ENCODE measurements at places on chromosomes 5 and 9. TPM values are rescaled to one million over a fixed set of nuclear protein-coding genes. Genes with fewer than 3 reads are reported as not detected.
A peak's percentile ranks its signal among the peaks of the same experiment; 100 is the strongest.

GRCh38 chr9:88905506-88905905 lies 85.8 kb upstream of the S1PR3 start:
- DNase-seq: peak; percentile 15

GRCh38 chr9:137956039-137956438 lies 78.5 kb downstream of the CACNA1B start:
- no peak for DNase-seq

DNA sequence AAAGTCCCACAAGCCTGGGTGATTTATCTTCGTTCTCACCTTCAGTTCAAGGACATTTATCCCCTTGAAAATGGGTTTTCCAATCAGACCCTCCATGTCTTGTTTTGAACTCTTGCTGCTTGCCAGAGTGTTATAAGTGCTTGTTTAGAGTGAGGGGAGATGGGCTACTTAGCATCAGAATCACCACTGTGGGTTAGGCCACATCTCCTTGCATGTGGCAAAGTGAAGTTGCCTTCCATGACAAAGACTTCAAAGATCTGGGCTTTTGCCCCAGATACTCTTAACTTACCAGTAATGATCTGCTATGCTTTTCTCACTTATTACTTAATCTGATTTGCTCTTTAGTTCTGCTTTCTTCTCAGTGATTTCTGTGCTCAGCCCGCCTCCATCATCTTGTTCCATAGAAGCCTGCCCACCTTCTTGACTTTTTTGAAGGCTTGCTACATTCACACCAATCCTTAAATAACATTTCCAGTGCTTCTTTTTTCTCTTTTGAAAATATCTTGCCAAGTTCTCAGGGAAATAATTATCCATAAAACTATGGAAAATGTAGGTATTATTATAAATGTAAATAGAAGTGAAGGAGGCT lies 39.0 kb downstream of the GPR21 start:
- DNase-seq: no peak

DNA sequence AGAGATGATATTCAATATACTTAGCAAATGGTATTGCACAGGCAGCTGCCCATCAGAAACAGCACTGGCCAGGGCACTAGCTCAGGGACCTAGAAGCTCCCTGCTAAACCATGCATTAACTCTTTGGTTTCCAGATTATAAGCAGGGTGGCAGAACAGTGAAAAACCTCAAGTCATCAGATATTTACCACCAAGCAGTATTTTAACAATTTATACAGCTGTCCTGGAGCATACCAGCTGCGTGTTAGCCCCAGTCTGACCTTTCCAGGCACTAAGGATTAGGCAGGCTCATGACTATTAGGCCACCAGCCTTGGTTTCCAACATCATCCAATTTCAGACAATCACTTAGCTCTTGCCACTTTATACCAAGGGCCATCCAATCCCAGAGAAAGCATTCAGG lies 326.5 kb downstream of the CAAP1 start:
- DNase-seq: no peak

DNA sequence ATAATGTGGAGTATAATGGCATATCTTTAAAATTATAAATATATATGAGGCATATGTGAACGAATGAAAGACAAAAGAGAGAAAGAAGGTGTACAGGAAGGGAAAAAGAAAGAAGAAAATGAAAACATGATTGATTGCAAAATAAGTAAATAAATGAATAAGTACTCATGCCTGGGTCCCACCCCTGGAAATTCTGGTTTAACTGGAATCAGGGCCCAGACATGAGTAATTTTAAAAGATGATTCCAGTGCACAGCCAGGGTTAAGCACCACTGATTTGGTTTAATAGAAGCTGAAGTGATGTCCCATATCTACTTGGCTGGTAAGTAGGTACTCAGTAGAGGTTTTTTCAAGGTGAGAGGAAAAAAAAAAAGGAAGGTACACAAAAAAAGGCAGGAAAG lies 34.0 kb upstream of the HOMER1 start:
- DNase-seq: no peak

DNA sequence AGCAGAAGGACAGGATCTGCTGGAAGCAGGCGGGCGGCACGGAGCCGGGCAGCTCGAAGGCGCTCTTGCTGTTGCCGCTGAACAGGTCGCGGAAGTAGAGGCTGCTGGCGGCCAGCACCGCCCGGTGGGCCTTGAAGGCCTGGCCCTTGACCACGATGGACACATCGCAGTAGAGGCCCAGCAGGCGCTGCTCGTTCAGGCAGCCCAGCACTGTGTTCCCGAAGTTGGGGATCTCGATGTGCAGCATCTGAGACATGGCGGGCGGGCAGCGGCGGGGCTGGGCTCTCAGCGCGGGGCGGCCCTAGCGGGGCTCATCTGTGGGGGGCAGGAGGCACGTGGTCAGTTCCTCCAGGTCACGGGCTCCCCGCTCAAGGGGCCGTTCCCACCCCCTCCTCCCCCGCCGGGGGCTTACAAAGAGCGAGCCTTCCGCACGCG lies 44.8 kb downstream of the NACC2 start:
- DNase-seq: no peak

GRCh38 chr5:87400305-87400899 lies 12.3 kb downstream of the CCNH start:
- DNase-seq: peak; percentile 52

DNA sequence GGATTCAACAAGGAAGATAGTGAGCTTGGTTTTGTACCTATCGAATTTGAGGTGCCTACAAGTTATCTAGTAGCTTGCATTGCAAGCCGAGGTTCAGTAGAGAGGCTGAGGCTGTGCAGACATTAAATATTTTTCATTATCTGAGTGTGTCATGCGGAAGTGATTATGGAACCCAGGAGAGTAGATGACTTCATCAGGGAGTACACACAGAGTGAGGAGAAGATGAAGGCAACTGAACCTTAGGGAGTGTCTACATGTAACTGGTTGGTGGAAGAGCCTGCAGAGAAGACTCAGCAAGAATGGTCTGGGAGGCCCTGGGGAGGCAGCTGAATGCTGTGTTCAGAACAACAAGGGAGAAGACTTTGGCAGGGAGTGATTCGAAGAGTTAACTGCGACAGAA lies 393.9 kb downstream of the ARHGEF28 start:
- no peak for DNase-seq

GRCh38 chr9:36665921-36666431 lies 93.3 kb downstream of the MELK start:
- DNase-seq: peak; percentile 84

- DNase-seq: no peak
These were observed 391.0 kb downstream of the TMEM232 start for GRCh38 chr5:110335361-110336066.

GRCh38 chr5:14447958-14448911 lies 133.4 kb upstream of the OTULINL start:
- DNase-seq: peak; percentile 65

- DNase-seq: no peak
These were observed 439.0 kb downstream of the ZSWIM6 start for GRCh38 chr5:61771062-61771461.

The NUTM2G gene
- total RNA-seq: not detected

The FCN1 gene
- not detected for total RNA-seq

The LRRC70 gene
- total RNA-seq: not detected

The ARL14EPL gene
- 0.37 TPM for total RNA-seq

The MEGF10 gene
- 0.71 TPM for total RNA-seq

All from M059J (cell line).